ENCODE measurements at places on chromosomes 11 and 22.

GRCh38 chr11:96017856-96018255, 93.9 kb upstream of the MTMR2 start:
- no peak overlapping the region for H3K27ac ChIP-seq
- no peaks in the 10 kb centered on the region for H3K36me3 ChIP-seq
- no peak for DNase-seq
- no peaks in the 10 kb centered on the region for H3K27me3 ChIP-seq
- H3K4me1 ChIP-seq: peaks cover 23% of the 10 kb centered on the region

DNA sequence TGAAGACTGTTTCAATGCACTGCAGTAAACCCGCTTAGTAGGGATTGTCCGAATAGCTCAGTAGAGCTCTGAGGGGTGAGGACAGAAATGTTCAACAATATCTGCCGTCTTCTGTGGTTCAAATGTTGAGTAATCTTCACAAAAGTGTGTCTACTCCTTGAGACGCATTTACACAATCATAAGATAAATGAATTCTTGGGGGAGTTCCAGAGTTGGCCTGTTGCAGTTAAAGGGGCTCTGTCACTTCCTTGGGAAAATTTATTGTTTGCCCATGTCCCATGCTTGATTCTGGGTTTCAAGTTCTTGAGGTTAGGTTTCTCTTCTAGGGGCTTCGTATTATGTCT, 614 bp downstream of the ANO3 start:
- DNase-seq: no peak
- H3K27me3 ChIP-seq: no peaks in the 10 kb centered on the region
- peak overlapping the region; percentile 63 for H3K4me3 ChIP-seq
- H3K4me1 ChIP-seq: peaks cover 28% of the 10 kb centered on the region
- H3K36me3 ChIP-seq: peaks cover 5% of the 10 kb centered on the region

- H3K36me3 ChIP-seq: no peaks in the 10 kb centered on the region
These were observed 33.6 kb upstream of the CLMP start for GRCh38 chr11:123228496-123229163.

DNA sequence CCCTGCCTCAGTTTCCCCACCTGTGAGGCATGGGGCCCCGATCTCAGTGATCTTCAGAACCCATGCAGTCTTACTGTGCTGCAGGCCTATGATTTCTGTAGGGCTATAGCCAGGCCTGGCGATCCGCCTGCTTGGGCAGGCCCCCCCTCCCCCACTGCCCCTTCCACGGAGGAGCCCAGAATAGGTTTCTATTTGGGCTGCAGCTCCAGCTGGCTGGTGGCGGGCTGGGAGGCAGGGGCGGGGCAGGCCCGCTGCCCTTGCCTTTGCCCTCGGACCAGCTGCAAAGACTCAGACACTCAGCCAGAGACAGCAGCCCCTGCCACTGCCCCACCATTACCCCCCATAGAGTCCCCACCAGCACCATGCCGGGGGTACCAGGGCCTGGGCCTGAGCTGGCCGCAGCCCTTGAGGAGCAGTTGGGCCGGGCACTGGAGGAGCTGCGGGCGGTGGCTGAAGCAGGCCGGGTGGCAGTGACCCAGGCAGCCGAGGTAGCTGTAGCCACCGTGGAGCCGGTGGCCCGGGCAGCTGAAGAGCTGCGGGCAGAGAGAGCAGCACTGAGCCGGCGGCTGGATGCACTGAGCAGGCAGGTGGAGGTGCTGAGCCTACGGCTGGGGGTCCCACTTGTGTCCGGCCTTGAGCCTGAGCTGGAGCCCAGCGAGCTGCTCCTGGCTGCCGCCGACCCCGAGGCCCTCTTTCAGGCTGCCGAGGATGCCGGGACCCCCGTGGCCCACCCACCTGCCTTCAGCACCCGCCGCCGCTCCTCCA, 12.2 kb downstream of the SMTN start:
- H3K4me1 ChIP-seq: no peaks in the 10 kb centered on the region
- no peaks in the 10 kb centered on the region for H3K27me3 ChIP-seq
- no peak overlapping the region for H3K4me3 ChIP-seq
- H3K27ac ChIP-seq: no peak overlapping the region

DNA sequence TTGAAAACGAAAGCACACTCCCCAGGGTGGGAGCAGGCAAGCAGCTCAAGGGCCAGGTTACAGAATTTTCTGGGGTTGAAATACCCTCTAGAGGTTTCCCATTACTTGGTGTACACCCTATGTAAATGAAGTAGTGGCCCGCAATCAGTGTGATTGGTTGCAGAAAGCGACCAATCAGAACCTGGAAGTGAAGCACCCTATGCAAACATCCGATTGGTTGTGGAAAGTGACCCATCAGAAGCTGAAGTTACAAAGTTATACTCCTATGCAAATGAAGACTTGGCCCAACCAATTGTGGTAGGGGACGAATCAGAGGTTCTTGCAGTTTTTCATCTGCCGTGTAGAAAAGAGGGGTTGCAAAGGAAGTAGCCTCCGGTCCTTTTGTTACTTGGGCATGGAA, 19.2 kb downstream of the PRR5 start:
- H3K27me3 ChIP-seq: no peaks in the 10 kb centered on the region
- H3K27ac ChIP-seq: no peak overlapping the region
- no peaks in the 10 kb centered on the region for H3K36me3 ChIP-seq
- no peaks in the 10 kb centered on the region for H3K4me1 ChIP-seq
- no peak for DNase-seq
- H3K4me3 ChIP-seq: no peak overlapping the region

GRCh38 chr11:86954269-86955110, 705 bp downstream of the FZD4 start:
- peaks cover 23% of the 10 kb centered on the region for H3K36me3 ChIP-seq
- H3K4me3 ChIP-seq: peak overlapping the region; percentile 85
- DNase-seq: peak; percentile 5
- no peaks in the 10 kb centered on the region for H3K27me3 ChIP-seq
- H3K4me1 ChIP-seq: peaks cover 14% of the 10 kb centered on the region
- H3K27ac ChIP-seq: no peak overlapping the region

DNA sequence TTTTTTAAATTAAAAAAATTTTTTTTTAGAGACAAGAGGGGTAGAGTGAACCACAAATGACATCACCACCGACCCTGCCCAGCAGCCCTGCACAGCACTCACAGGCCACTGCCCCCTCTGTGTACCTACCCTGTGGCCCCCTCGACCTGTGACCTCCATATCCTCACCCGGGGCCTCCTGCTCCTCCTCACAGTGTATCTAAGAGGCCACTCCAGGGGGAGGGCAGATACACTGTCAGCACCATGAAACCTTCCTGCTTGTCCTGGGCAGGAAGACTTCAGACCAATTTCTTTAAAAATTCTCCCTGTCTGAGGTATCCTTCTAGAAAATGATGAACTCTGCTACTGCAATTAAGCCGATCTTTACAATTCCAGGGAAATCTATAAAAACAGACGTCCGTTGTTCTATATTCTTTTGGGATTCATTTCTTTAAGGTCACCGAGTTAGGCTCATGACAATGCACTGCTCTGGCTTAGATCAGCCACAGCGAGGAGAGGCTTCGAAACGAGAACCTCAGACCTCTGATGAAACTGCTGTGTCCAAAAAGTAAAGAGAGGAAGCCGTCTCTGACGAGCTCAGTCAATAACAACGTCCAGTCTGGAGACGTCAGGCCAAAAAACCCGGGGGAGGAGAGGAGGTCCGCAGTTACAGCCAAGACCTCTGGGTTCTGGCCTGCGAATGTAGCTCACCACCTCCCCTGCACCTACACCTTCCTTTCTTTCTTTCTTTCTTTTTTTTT, 17.5 kb downstream of the NFAM1 start:
- no peak overlapping the region for H3K4me3 ChIP-seq
- H3K36me3 ChIP-seq: no peaks in the 10 kb centered on the region
- no peak overlapping the region for H3K27ac ChIP-seq
- DNase-seq: no peak
- no peaks in the 10 kb centered on the region for H3K4me1 ChIP-seq
- peaks cover 75% of the 10 kb centered on the region for H3K27me3 ChIP-seq

GRCh38 chr11:120540744-120541465, 29.4 kb downstream of the GRIK4 start:
- no peaks in the 10 kb centered on the region for H3K36me3 ChIP-seq
- H3K27me3 ChIP-seq: peaks cover 25% of the 10 kb centered on the region

- DNase-seq: peak; percentile 3
- H3K27me3 ChIP-seq: no peaks in the 10 kb centered on the region
- H3K27ac ChIP-seq: peak overlapping the region; percentile 27
- H3K4me3 ChIP-seq: peak overlapping the region; percentile 41
These were observed 109.4 kb downstream of the GRIA4 start for GRCh38 chr11:105719073-105719822.

DNA sequence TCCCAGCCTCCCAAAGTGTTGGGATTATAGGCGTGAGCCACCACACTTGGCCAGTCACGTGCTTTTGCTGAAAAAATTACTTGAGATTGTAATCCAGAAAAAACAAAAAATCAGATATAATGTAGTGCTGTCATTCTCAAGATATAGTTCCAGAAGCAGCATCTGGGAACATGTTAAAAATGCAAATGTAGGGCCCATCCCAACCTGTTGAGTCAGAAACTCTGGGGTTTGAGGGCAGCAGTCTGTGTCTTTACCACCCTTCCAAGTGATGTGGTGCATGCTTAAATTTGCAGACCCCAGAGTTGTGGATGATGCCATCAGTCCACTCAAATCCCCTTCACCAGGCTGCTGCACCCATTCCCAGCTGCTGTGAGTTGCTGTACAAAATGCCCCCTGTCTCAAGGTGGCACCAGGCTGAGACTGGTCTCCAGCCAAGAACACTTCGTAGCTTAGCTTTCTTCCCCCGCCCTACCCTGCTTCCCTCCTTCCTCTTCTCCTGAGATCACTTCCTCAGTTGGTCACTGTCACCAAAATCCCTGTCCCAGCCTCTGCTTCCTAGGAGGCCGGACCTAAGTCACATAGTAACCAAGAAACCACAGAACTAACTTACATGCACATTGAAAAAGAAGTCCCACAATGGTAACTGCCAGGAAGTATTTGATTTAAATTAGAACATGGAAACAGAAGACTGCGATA, 18.2 kb upstream of the ARRB1 start:
- DNase-seq: no peak
- no peaks in the 10 kb centered on the region for H3K27me3 ChIP-seq
- no peaks in the 10 kb centered on the region for H3K36me3 ChIP-seq
- H3K4me1 ChIP-seq: peaks cover 25% of the 10 kb centered on the region
- H3K27ac ChIP-seq: no peak overlapping the region

GRCh38 chr11:34513682-34514449, at the start of gene ELF5:
Gene ELF5, minus strand, starts transcription at chr11:34513794. Its CDS starts 8,045 bp downstream, at chr11:34505749.
- peaks cover 23% of the 10 kb centered on the region for H3K4me1 ChIP-seq
- H3K4me3 ChIP-seq: no peak within 1 kb of the TSS
- no peak within 1 kb of the TSS for H3K27ac ChIP-seq
- no peak for DNase-seq
- H3K27me3 ChIP-seq: no peaks in the 10 kb centered on the region

DNA sequence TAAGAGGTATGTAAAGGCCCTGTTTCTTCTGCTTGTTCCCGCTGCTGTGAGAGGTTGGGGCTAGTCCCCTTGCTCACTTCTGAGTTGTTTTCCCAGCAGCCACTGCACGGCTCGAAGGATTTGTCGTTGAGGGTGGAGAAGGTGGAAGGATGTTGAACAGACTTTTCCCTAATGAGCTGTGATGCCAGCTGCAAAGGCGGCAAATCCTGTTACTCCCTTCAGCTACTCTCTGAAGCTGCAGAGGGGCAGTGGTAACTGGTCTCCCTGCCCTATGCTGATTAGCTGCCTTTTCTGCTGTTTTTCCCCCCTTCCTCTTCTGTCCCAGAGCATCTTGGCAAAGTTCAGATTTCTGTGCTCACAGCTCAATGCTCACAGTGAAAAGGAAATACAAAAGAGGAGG, 90.4 kb upstream of the SLC25A18 start:
- no peak for DNase-seq
- H3K4me3 ChIP-seq: no peak overlapping the region
- H3K27ac ChIP-seq: no peak overlapping the region
- H3K27me3 ChIP-seq: peaks cover 96% of the 10 kb centered on the region
- no peaks in the 10 kb centered on the region for H3K36me3 ChIP-seq

Measured in Calu3 (cell line).